ENCODE measurements at places on chromosomes 1 and 21.

DNA sequence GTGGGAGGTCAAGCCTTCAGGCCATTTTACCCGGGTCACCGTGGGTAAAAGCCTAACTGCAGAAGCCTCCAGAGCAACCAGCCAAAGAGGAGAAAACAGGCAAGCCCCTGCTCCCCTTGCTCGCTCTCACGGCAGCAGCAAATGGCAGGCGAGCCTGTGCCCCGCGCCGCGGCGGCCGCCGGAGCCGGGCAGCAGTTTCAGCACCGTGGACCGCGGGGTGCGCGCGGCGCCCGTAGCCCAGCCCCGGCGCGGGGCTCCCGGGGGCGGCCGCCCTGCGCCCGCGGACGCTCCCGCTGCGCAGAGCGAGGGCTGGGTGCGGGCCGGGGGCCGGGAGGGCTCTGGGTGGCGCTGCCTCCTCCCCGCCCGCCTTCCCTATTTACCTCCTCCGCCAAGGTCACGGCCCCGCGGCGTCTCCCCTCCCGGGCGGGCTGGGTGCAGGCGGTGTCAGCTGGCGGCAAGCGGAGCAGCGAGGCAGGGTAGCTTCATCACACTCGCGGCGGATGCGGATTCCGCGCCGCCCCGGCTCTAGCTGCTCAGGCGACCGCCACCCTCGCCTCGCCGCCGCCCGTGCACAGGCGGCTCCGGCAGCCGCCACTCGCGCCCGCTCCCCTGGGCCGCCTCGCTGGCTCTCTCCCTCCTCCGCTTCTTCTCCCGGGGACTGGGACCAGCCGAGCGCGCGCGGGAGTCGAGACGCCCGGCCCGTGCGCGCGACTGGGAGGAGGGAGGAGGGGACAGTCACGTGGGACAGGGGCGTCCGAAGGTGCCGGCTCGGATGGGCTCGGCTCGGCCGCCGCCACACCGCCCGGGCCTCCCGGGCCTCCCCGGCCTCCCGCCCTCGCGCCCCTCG is at the start of gene RGS7:
RGS7 (minus strand) TSS at position 687 of the 847 bp plus-strand sequence.
- DNase-seq = no peak

- DNase-seq = no peak
These were observed 32.7 kb downstream of the WDTC1 start for GRCh38 chr1:27267153-27267552.

GRCh38 chr1:98201666-98202081 is 280.8 kb upstream of the DPYD start:
- DNase-seq = no peak

DNA sequence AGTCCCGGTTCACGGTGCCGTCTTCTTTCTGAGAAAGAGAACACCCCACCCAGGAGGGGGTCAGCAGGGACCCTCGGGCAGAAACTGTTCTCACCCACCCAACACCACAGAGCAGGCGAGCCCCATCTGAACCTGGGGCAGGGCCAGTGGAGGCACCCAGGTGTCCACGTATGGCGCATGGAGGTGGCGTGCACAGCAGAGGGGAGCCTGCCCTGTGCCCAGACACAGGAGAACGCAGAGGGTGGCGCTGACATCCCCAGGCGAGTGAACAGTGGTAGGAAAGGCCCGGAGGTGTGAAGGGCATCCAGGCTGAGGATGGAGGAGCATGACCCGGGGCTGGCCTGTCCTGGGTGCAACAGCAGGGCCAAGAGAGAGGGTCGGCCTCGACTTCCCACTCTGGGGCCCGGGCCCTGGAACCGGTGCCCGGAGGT is 91.1 kb downstream of the STUM start:
- DNase-seq = no peak

- no peak for DNase-seq
These were observed 40.1 kb upstream of the TMPRSS15 start for GRCh38 chr21:18443701-18444100.

DNA sequence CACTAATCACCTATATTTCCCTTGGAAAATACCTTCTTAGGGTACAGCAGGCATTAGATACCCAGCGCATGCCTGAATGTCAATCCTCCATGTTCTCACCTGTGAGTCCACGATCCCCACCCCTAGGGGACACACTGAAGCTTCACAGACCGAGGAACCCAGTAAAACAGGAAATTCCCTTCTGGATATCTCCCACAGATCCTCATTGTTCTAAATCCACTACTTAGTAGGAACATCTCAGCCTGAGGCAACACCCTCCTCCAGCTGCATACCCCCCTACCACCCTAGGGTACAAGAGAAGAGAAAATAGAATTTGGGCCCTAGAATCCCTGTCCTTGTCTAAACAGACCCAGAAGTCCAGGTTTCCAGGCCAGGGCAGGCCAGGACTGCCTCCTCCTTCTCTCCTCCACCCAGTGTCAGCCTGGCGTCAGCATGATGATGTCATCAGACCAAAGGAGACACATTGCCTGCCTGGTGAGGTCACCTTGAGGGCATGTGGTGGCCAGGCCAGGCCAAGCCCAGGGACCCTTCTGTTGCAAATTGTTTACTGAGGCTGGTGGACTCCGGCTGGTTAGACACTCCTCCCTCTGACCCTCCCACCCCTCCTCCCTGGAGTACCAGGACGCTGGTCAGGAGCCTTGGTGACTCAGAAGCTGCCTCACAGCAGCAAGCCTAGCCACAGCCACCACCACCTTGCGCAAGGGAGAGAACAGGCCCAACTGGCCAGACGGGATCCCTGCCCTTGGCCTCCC is 6.2 kb downstream of the NECTIN4 start:
- no peak for DNase-seq

- no peak for DNase-seq
These were observed 44.7 kb upstream of the LRRC7 start for GRCh38 chr1:69523032-69523431.

- DNase-seq = no peak
These were observed 70.5 kb upstream of the GADD45A start for GRCh38 chr1:67614511-67614934.

DNA sequence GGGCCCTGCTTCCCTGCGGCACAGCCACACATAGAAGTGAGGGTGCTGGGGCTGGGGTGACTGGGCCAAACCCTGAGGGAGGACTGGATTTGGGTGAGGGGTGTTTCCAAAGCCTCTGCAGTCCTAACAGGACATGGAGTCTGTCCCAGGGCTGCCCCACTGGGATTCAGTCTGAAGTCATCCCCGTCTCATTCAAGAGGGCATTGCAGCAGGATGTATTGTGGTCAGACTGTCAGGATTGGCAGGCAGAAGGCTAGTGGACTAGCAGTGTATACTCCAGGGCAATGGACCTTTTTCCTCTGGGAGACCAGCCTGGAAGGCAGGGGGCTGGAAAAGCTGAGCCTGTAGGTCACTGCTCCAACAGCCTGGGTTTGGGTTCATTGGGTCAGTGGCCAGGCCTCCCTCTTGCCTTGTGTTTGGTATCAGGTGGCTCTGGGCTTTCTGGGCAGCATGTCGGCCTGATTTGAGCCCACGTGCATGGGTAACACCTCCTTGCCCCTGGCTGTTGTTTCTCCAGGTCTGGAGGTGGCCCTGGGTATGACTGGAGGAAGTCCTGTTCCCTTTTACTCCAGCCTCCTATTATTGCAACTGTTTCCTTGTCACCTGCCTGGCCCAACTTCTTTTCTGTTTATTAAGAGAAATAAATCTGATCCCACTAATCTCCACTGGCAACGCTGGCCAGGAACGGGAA is 41.0 kb upstream of the SYNC start:
- no peak for DNase-seq

DNA sequence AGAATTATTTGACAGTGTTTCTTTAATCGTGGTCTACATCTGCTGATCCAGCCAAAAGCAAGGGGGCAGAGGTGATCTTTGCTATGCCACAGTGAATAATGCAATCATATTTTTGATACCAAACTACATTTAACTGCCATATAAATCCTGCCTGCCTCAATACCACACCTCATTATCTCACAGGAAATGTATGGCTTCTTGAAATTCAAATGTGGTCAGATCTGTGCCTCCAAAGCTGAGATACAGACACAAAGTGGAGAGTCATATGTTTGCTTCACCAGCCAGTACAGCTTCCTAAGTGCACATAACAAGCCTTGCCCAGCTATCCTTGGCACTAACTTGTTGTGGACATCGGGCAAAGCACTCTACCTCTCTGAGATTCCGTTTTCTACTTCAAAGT is 250.0 kb upstream of the NFIA start:
- no peak for DNase-seq

DNA sequence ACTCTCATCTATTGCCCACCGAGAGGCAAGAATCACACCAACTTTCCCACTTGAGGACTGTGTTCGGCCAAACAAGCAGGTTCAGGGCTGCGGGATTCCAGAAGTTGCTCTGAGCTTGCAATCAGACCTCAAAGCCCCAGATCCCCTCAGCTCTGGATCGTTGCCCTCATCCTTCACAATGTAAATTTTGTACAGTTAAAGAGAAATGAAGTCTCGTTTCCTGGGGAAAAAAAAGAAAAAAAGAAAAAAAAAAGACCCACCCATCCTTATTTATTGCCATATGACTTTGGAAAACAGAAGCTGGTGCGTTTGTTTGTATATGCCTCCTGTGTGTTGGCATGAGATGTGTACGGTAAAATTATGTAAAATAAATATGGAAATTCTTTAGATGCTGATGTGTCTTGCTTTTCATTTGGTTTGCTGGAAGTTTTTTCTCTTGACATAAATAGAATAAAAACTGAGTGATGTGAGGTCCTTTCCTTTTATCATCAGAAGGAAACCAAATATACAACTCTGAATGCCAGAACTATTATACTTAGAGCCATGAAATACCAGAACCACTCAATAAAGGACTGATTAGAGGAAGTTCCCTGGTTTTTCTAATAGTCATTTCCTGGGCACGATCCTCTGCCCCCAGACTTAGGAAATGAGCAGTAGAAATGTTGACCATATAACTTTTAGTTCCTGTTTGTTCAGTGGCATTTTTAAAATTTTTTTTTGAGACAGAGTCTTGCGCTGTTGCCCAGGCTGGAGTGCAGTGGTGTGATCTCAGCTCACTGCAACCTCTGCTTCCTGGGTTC is 48.7 kb downstream of the LHX4 start:
- no peak for DNase-seq
